Activated CD4-positive, alpha-beta T cell treated with anti-CD3 and anti-CD28 coated beads for 36 hours (primary cell): ENCODE measurements at places on chromosomes 7 and 10.

- no peak for DNase-seq
Observed at GRCh38 chr10:4260483-4261124, 475.6 kb upstream of the KLF6 start.

DNA sequence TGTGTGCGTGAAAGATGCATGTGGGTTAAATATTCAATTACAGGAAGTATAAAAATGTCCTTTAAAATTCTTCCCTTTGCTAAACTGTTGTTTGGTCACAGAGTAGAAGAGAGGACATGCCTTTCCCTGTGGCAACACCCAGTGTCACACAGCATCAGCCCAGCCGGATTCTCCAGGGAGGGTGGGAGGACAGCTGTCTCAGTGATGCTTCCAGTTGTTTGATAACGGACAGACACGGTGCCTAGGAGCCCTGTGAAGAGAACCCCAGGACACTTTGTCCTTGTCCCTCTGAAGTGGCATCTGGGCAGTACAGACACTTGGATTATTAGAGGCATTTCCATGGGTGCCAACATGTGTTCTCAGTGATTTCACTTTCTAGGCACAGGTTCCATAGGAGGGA is 306.6 kb upstream of the LRGUK start:
- no peak for DNase-seq

- no peak for DNase-seq
Observed at GRCh38 chr7:16646472-16647072, 591 bp downstream of the BZW2 start.

DNA sequence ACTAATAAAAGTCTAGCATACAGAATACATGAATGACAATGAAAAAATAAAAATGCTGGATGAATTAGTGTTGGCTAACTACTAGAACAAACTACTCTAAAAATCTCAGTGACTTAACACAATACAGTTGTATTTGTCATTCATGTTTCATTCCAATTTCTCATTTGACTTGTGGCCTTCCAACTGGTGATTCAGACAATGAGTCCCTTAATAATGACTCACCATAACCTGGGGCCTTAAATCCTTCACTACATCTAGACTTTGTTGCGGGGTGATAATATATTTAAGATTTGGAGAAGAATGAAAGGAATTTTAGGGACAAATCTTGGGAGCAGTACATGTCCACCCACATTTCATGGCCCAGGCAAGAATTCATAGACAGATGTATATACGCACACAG is 90.5 kb upstream of the POM121L12 start:
- DNase-seq, result no peak

- DNase-seq, result no peak
Observed at GRCh38 chr7:133635541-133635940, 382.7 kb downstream of the EXOC4 start.

- DNase-seq, result no peak
Observed at GRCh38 chr10:121322776-121323175, 275.5 kb downstream of the FGFR2 start.
